Stimulated activated CD8-positive, alpha-beta memory T cell treated with anti-CD3 and anti-CD28 coated beads, Interleukin-15, amount 100 ng/mL, for 48 hours (primary cell): ENCODE measurements at places on chromosomes 3 and 15.

- DNase-seq, result no peak
Observed at GRCh38 chr3:16474216-16474615, 39.3 kb downstream of the RFTN1 start.

- DNase-seq, result no peak
Observed at GRCh38 chr3:191300422-191300821, 28.8 kb upstream of the CCDC50 start.

- no peak for DNase-seq
Observed at GRCh38 chr3:119329551-119329950, 35.4 kb downstream of the ARHGAP31 start.

- DNase-seq, result no peak
Observed at GRCh38 chr3:105686278-105686897, 182.4 kb downstream of the CBLB start.

DNA sequence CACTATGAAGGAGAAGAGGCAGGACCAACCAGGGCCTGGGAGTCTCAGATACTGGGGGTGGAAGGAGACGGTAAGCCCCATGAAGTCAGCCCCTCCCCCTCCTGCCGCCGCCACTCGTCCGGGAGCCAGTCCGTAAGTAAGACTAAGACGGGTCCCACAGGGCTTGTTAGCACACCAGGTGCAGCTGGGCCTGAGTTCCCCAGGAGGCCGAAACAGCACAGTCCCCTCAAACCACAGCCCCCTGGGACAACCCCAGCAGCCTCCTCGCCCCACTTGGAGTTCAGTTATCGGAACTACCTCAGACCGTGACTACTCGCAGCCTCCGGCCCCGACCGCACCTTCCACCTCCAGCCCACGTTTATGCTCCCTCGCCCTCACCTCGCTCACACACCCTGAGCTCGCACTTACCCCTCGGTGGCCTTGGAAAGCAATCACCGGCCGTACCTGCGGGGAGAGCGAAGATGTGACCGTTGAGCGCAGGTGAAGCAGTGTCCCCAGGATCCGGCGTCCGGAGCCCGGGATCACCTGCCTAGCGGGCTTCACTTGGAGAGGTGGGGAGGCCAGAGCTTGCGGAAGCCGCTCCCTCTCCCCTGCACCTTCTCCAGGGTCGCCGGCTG is 557 bp downstream of the ELL3 start:
- no peak for DNase-seq

DNA sequence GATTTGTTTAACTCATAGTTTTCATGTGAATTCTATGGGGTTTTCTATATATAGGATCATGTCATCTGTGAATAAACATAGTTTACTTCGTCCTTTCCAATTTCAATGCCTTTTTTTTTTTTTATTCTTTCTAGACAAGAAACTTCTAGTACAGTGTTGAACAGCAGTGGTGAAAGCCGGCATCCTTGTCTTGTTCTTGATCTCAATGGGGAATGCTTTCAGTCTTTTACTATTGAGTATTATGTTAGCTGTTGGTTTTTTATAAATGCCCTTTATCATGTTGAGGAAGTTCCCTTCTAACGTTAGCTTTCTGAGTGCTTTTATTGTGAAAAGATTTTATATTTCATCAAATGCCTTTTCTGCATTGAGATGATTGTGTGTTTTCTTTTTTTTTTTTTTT is 69.0 kb downstream of the SLMAP start:
- DNase-seq, result no peak

DNA sequence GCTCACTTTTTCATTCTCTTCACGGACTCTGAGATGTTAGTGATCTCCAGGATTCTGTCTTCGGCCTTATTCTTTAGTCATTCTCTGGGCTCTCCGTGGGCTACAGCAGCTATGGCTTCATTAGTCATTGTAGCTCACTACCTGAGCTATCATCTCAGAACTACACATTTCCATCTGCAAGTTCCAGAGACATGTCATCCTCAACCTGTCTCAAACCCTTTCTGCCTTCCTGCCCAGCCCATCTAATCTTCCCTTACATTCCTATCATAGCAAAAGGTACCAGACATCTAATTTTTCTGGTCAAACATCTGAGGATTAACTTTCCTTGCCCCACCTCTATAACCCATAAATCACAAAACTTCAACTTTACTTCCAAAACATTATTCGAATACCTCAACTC is 13.2 kb downstream of the TSPAN3 start:
- DNase-seq, result no peak

GRCh38 chr3:137746808-137747207 is 17.3 kb upstream of the SOX14 start:
- DNase-seq, result no peak

- no peak for DNase-seq
Observed at GRCh38 chr3:73999501-73999900, 374.8 kb upstream of the PDZRN3 start.

DNA sequence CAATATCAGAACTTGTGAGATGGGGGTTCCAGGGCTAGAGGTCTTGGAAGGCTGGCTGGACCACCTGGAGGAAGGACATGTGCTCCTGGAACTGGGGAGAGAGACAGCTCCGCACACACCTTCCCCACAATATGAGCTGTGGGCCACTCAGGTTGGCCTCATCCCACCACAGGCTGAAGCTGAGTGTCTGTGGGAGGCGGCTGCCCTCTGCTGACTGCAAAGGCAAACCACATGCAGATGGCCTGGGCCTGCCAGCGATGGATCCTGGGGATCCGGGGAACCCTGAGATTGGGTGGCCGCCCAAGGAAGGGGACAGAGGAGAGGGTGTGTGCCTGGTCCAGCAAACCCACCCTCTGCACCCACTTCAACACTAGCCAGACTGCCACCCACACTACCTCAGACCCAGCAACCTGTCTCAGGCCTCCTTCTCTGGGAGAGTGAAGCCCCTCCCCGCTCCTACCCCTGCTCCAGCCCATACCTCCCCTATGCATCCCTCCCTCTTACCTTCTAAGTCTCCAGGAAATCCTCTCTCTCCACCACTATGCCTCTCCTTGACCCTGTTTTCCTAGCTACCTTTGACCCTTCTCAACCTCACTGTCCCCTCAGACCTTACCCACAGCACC is 44.8 kb downstream of the CYP11A1 start:
- peak; percentile 41 for DNase-seq
